ENCODE measurements at places on chromosomes 1 and 21. TPM values are rescaled to one million over a fixed set of nuclear protein-coding genes. Genes with fewer than 3 reads are reported as not detected.

DNA sequence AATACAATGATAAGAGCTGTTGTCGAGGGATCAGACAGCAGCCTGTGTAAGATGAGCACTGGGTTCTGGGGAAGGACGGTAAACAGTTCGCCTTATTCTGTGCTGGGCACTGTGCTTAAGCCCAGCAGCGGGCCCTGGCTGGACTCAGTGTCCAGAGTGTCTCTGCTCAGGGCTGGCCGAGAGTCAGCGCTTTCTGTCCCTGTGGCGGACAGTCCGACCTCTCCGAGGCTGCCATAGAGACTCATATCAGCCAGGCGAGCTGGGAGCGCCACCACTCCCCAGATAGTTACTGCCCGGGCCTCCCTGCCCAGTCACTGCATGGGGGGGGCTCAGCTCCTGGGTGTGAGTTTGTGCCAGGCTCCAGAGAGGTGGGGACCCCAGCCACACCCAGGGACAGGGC is 14.7 kb upstream of the NPHP4 start:
- DNase-seq, result no peak

GRCh38 chr1:109271458-109271857 is 11.5 kb downstream of the PSRC1 start:
- DNase-seq, result no peak

The HFM1 gene
- 0.94 TPM for total RNA-seq

- DNase-seq, result no peak
Observed at GRCh38 chr1:148010527-148010926, 82.3 kb downstream of the GPR89B start.

DNA sequence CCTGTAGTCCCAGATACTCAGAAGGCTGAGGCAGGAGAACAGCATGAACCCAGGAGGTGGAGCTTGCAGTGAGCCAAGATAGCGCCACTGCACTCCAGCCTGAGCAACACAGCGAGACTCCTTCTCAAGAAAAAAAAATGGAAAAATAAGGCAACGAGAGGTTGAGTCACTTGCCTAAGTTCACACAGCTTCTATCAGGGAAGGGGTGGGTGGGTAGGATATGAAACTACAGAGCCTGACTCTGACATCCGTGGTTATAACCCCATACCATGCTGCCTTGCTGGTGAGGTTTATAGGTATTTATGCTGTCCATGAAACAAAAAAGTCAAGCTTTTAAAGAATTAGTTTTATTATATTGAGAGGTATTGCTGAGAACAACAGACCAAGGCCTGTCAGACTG is 61.5 kb upstream of the RAB4A start:
- no peak for DNase-seq

DNA sequence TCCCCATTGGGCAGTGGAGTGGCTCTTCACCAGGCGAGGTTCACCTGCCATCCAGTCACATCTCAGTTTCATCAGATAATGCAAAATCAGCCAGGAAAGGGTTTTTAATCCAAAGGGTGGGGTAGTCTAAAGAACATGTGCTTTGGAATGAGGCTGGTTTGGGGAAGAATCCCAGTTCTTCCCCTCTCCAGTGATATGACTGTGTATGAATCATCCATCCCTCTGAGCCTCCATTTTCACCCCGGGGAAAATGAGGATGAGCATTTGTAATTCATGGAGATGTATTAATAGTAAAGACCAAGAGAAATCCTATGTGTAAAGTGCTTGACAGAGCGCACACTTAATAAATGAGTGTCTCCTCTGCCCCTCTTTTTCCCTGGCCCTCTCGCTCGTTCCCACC is 215.1 kb upstream of the FGGY start:
- DNase-seq, result no peak

The NUDT4B gene
- total RNA-seq, result 30.9 TPM

The RUNX3 gene
- total RNA-seq, result not detected

DNA sequence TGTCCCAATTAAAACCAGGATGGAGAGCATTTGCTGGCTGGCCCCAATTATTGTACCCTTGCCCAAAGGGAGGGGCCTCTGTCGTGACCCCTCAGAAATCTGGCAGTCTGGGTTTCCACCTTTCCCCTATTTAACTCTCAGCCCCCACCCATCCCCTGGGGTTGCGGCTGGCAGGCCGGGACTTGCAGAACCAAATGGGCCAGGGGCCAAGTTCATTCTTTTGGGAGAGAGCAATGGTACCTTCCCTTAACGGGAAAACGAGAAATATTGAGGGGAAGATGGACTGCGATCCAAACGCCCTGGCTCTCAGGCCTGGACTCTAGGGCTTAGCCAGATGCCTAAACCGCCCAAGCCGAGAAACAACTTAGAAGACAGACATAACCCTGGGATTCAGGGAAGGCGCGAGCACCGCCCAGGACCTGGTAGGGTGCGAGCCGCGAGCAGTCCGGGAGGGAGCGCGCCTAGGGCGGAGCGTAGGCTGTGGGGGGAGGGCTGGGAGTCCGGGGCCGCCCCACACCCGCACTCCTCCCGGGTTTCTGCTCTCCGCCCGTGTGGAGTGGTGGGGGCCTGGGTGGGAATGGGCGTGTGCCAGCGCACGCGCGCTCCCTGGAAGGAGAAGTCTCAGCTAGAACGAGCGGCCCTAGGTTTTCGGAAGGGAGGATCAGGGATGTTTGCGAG is at the start of gene SLC27A3:
SLC27A3 (plus strand) TSS at position 628 of the 678 bp plus-strand sequence. CDS start 91 bp downstream, outside the sequence.
- no peak for DNase-seq

The SRGAP2B gene
- total RNA-seq, result 40.8 TPM

The CBR3 gene
- total RNA-seq, result 17.7 TPM

Measured in epithelial cell of proximal tubule (primary cell).